CD4-positive, alpha-beta T cell treated with Interleukin-17A for 1 hour (primary cell): ENCODE measurements at places on chromosomes 5 and 9.
A peak's percentile ranks its signal among the peaks of the same experiment; 100 is the strongest.

GRCh38 chr9:745761-746380, 95.6 kb upstream of the DMRT1 start:
- no peak for DNase-seq

DNA sequence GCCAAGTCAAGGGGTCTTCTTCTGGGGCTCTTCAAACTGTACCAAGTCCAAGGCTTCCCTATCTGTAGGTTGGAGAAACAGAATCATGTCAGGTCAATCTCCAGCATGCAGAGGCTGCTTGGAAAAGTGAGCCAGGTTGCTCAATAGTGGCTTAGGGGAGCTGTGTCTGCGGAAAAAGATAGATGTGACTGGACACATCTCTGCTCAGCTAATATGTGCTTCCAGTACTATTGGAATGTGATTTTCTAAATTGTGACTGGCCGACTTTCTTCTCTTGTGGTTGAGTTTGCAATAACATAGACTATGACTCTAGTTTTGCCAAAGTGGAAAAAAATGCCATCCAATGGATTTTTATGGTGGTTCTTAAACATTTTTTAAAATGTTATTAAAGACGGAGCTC, 136.7 kb downstream of the BOD1 start:
- DNase-seq: no peak

DNA sequence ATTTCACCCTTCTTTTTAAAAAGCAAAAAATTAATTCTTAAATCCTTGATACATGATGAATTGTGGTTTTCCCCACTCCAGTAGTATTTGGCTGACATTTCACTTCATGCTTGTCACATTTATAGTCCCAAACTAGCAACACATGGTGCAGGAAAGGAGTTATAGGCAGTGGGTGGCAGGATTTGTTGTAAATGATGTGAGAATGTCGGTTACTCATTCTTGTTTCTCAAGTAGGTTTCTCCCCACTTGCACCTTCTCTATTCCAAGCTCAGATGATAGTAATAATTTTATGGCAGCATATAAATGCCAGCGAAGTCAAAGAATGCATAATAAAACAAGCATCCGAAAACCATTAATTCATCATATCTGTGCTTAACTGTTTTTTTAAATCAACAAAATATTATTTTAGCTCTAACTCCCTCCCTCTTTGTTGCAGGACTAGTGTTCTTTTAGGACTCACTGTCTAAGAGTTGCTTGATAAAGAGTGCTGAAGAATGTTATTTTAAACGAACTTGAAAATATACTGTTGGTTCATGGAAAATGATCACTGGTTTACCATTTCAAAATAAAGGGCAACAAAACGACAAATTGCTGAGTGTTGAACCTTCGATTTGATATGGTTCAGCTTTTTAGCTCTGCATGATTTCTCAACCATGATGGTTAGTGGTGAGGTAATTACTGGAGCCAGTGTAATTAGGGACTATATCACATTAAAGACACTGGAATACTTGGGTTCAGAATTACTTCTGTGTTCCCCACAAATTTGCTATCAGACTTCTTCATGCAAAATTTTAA, 88.1 kb upstream of the ADAMTSL1 start:
- DNase-seq: no peak

DNA sequence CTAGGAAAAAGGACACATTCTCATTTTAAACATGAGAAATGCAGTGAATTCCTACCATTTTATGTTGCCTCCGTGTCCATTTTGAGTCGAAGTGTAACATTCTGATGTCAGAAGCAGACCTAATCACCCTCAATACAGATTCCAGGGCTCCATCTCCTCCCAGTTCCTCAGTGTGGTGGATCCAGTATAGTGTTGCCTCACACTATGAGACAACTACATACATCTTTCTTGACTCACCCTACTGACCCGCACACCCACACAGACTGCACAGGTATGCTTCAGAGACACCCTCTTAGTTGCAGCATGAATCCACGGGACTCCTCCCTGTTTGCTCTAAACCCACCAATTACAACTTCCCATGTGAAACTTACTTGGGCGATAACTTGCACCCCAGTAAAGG, 564.9 kb downstream of the SEMA5A start:
- no peak for DNase-seq

GRCh38 chr5:109242518-109242917, 167.3 kb downstream of the PJA2 start:
- no peak for DNase-seq

GRCh38 chr5:173984218-173984617, 4.8 kb upstream of the C5orf47 start:
- DNase-seq: no peak

GRCh38 chr5:74257060-74257527, 383.4 kb downstream of the ENC1 start:
- DNase-seq: no peak

- no peak for DNase-seq
Measured at GRCh38 chr5:125249400-125249799, 503.0 kb upstream of the ZNF608 start.

- DNase-seq: no peak
Measured at GRCh38 chr5:13985731-13986418, 41.4 kb upstream of the DNAH5 start.

DNA sequence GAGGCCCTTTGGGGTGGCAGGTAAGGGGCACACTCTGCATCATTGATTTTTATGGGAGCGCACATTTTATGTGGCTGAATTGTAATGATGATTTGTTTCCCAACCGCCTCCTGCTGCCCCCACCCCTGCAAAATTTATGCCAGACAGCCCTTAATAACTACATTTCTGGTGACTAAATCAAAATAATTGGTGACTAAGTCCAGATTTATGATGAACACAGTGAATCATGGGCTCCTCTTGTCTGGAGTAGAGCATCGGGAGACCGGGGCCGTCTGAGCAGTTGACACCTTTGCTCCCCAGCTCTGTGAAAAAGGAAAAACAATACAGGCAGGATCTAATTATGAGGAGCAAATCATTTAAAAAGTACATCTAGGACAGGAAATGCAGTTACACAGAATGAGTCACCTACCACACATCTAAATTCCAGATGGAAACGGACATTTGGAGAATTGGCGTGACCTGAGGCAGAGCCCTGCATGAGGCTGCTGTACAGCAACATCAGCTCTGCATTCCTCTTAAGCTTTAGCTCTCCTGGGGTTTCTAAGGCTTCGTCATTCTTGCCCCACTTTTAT, 58.9 kb downstream of the DOCK2 start:
- no peak for DNase-seq

DNA sequence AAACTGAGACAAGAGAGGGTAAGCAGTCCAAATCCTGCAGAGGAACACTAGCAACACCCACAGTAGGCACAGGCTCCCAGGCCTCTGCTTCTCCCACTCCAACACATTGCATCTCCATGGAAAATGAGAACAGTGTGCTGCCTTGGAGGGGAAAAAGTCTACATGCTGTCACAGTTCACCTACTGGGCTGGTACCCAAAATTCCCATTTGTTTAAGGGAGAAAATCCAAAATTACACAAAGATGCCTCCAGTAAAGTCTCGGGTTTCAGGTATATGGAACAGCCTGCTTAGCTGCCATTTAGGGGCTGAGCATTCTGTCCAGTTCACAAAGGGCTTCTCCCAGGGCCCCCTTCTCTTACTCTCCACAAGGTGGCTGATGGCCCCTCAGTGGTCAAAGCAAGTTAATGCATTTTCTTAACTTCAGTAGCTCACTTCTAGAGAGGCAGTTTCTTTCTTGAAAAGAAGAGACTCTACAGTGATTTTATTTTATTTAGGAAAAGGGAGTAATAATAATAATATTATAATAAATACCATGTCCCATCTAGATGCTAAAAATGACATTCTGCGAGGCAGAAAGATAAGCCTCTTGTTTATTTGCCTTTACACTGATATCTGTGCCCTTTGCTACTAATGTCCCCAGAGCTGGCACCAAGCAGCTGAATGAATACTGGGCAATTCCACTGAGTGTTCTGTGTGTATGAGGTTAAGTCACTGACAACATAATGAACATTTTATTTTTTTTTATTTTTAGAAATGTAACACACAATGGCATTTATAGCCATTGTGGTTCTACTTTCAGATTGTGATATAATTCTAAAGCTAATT, 89.4 kb downstream of the RGS7BP start:
- DNase-seq: no peak

GRCh38 chr9:87500491-87501270, 3.0 kb downstream of the DAPK1 start:
- no peak for DNase-seq

DNA sequence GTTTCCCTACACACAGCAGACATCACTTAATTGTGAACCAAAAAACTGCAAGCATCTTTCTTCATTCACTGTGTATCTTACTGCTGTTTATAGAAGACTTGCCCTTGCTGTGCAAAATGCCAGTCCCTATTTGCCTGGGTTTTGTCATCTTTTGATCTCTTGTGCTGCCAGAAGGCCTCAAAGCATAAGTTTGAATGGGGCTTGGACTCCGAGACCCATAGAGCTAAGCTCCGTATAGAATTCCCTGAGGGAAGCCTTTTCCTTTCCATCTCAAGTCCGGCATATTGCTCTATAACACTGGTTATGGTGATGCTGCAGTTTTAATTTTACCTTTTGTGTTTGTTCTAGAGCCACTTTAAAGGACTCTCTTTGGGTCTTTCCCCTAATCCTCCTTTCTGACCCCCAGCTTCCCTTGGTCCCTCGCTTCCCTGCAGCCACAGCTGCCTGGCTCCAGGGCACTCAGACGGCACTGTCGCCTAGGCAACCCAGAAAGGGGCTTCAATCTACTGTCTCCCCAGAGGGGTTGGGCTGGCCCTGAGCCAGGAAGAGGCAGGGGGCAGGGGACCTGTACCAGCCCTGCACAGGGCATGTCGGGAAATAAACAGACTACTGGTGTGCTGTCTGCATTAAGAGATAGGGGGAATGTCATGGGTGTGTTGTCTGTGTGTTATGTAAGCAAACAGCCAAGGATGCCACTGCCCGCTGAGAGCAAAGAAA, 73.4 kb upstream of the MELK start:
- DNase-seq: no peak

DNA sequence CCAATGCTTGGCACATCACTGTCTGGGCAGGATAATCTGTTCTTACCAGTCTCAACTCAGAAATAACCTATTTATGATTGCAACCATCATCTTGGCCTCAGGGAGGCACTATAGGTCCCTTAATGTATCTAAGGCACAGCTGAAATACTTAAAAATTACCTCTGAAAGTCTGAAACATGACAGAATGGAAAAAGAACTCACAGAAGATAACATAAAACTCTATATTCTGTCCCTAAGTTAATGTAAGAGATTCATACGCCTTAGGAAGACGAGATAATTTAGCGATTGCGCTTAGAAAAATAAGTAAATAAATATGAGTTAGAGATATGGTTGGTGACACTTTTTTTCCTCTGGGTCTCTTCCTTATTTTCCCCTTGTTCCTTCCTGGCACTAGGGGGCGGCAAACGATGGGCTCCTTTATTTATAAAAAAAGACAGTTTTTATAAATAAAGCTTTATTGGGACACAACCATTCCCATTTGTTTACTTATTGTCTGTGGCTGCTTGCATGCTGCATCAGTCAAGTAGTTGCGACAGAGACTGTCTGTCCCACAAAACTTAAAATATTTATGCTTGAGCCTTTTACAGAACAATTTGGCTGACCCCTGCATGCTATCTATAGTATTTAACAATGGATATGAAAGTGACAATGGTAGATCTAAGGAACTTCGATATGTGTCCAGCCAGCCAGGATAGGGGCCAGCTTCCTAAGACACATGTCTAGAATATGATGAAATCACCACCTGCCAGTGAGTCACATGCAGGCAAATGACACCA, 79.6 kb downstream of the PDE4D start:
- peak; percentile 23 for DNase-seq

GRCh38 chr9:79674052-79674777, 102.5 kb downstream of the TLE4 start:
- DNase-seq: no peak

DNA sequence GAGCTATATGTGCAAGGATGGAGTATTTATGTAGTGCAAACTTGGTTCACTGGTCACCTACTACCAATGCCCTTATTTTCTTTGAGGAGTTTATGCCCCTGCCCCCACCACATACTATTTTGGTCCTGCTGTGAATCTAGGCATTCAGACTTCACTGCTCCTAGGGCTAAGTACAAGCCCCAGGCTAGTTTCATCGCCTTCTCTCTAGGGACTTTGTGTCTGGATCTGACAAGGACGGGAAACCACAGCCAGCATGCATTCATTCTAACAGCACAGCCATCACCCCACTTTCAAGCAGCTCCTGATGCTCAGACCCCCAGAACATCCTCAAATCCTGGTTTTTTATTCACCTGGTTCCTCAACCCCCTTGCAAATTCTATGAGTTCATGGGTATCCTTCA, 56.8 kb downstream of the DRD1 start:
- DNase-seq: no peak

GRCh38 chr5:2891781-2892180, 140.3 kb upstream of the IRX2 start:
- no peak for DNase-seq

- DNase-seq: no peak
Measured at GRCh38 chr9:125479846-125480615, 218.4 kb downstream of the GAPVD1 start.

DNA sequence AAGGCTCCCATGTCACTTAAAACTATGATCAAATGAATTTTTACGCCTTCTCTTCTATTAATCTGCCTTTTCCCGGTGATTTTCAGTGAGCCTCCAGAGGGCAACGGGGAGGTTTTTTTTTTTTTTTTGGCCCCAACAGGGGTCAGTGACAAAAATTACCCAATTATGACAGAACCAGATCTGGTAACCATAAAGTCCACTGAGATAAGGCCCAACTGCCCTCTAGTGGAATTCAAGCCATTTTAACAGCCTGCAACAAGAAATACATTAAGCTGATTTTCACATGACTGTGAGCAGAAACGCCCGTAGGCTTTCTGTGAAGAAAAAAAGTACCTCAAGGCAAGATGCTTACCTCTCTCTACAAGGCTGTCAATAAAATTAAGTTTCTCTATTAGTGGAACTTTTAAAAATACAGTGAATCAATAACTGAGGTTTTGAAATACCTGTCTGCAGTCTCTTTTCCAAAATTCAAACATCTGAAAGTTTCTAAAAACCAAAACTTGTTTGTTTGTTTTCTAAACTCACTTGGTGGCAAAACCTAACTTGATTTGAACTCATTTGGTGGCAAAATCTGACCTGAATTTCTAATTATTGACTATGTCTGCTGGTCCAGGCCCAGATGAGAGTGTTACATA, 49.7 kb upstream of the FST start:
- DNase-seq: no peak

DNA sequence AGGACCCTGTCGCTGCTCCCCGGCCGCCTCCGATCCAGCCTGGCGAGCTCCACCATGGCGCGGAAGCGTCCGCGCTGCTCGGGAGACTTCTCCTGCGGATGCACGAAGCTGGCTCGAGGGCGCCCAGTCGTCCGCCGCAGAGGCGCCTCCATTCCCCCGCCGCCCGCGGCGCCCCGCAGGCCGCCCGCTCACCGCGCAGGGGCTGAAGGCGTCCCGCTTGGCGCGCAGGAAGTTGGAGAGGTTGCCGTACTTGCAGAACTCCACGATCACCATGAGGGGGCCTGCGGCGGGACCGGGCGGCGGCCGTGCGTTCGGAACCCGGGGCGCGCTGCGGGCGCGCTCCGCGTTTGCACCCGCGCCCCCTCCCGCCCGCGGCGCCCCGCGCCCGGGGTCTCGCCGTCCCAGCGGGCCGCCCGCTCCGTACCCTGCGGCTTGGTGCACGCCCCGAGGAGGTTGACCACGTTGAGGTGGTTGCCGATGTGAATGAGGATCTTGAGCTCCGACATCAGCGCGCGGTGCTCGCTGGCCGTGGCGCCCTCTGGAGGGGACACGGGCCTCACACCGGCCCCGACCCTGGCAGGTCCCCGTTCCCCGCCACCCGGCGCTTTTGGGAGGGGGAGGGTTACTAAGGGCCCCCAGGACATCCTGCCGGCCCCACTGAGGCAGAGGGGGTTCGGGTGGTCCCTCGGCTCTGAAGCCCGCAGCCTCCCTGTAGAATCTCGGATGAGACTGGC, 27.7 kb upstream of the SCGB3A1 start:
- DNase-seq: peak; percentile 31
